ENCODE measurements at places on chromosomes 2 and 18.

GRCh38 chr2:96144481-96145035 is 682 bp downstream of the DUSP2 start:
- peak; percentile 47 for DNase-seq

DNA sequence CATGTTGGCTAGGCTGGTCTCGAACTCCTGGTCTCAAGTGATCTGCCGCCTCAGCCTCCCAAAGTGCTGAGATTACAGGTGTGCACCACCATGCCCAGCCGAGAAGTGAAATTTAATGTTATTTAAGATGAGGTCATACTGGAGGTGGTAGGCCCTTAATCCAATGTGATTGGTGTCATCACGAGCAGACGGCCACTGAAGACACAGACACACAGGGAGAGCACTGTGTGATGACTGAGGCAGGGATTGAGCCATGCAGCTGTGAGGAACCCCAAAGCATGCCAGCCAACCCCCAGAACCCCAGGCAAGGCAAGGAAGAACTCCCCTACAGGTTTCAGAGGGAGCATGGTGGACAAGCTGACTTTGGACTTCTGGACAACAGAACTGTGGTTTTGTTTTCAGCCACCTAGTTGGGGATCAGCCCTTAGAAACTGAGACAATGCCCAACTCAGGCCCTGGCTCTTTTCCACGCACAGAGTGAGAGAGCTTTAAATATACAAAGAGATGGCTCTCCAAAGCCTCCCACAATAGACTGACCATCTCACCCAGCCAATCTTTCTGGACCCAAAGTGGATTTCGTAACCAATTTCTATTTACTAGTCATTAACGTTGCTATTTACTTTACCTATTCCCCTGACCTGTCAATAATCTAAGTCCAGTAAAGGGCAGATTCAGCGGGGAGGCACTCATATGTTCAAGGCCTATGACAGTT is 34.2 kb downstream of the TBC1D8 start:
- DNase-seq, result no peak

- DNase-seq, result no peak
These were observed 11.7 kb downstream of the LIMS2 start for GRCh38 chr2:127663566-127664064.

GRCh38 chr2:60453301-60453700 is 100.2 kb downstream of the BCL11A start:
- DNase-seq, result no peak

GRCh38 chr18:24060644-24061043 is 46.1 kb downstream of the TTC39C start:
- no peak for DNase-seq

DNA sequence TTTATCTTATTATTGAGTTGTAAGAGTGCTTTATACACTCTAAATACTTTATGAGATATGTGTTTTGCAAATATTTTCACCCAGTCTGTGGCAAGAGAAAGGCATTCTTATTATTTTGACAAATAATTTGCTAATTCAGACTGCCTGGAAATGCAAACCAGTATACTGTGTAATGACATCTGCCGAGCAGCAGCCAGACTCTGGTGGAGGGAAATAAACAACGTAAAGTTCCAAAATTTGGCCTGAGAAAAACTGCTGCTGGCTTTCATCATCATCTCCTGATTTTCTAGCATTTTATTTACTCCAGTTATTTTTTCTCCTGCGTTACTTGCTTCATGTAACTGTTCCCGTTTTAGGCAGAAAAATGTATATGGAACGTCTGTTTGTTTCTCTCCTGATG is 161.6 kb downstream of the RNF152 start:
- no peak for DNase-seq

DNA sequence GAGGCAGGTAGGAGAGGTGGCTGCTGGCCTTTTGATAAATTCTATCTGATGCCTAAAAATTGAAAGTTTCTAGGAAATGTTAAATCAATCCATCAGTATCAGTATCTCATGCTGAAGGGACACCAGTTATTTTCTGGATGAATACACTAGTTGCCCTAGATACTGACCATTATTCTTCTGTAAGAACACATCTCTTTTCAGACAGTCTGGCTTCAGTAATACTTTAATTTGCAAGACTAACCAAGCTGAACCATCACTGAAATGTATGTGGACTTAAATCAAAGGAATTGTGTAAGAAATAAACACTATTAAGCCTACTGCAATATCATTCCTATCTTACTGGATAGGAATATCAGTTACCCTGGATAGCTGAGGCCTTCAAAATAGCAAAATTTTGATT is 1546.3 kb downstream of the LRP1B start:
- no peak for DNase-seq

GRCh38 chr18:33717339-33717738 is 139.3 kb downstream of the ASXL3 start:
- no peak for DNase-seq

DNA sequence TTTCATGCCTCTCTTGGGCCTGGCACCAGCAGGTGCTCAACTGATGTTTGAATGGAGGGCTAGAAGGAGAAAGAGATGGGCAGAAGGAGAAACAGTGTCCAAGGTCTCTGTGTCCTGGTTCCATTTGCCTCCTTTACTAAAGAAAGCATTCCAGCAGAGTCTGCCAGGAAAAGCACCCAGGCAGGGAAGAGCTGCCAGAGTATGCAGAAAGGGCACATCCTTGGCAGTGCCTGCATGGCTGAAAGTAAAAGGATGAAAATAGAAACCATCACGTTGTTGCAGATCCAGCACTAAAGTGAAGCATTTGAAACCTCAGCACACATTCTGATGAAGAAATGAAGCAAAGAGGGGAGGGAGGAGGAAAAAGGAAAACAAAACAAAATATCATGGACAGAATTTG is 142.2 kb downstream of the ESCO1 start:
- no peak for DNase-seq

GRCh38 chr18:10894501-10894900 is 254.9 kb downstream of the PIEZO2 start:
- no peak for DNase-seq

DNA sequence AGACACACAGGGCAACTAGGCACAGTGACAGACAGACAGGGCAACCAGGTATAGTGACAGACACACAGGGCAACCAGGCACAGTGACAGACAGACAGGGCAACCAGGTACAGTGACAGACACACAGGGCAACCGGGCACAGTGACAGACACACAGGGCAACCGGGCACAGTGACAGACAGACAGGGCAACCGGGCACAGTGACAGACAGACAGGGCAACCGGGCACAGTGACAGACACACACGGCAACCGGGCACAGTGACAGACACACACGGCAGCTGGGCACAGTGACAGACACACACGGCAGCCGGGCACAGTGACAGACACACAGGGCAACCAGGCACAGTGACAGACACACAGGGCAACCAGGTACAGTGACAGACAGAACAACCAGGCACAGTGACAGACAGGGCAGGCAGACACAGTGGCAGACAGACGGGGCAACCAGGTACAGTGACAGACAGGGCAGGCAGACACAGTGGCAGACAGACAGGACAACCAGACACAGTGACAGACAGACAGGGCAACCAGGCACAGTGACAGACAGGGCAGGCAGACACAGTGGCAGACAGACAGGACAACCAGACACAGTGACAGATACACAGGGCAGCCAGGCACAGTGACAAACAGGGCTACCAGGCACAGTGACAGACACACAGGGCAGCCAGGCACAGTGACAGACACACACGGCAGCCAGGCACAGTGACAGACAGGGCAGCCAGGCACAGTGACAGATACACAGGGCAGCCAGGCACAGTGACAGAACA is 64.7 kb upstream of the RAB6C start:
- DNase-seq, result no peak

DNA sequence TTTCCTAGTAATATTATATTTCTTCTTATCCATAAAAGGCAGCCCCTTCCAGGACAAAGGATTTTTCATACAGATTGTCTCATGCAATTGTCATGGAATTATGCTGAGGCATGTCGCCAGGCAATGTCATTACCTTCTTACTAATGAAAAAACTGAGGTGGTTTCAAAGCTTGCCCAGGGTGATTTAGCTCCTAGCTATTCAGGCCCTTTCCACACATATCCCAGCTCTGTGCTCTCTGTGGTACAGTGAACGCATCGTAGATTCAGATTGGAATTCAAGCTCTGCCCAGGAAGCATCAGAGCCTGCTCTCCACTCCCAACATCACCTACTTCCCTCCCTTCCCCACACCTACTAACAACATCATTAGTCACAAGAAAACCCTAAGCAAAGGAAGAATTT is 60.1 kb downstream of the ATP8B1 start:
- DNase-seq, result no peak

- no peak for DNase-seq
These were observed 970.4 kb downstream of the EPHA4 start for GRCh38 chr2:220601674-220602073.

- no peak for DNase-seq
These were observed 5.2 kb downstream of the TMEM163 start for GRCh38 chr2:134713606-134714005.

GRCh38 chr18:79819968-79820351 is 22.2 kb downstream of the KCNG2 start:
- DNase-seq, result peak; percentile 16

DNA sequence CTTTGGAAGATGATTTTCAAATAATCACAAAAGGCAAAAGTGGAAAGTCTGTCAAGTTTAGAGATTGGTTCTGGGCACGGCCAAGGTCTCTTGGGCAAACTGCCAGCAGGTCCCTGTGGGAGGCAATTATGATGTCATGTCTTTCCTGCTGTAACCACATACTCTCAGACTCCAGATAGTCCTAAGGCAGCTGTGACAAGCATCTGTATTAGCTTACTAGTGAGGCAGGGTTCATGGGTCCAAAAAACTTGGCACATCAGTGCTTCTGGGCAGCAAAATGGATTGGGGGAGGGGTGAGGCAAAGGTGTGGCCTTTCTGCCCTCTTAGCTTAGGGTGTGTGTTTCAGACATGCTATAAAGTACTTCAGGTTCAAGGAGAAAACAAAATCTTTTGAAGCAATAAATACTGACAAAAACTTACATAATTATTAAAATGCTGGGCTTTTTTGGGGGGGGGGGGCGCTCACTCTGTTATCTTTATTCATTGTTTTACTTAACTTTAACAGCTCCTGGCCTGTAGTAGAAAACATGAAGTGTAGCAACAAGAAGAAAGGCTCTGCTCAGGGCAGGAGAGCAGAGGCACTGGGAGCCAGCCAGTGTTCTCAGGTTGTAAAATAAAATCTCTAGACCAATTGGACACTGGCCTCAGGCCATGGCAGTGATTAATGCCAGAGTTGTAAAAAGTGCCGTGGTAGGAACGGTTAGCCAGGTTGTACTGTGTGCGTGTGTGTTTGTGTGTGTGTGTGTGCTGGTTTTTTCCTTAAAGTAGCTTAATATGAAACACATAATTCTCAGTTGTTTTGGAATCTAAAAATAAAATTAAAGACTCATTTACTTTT is 14.3 kb upstream of the TANC1 start:
- peak; percentile 18 for DNase-seq

DNA sequence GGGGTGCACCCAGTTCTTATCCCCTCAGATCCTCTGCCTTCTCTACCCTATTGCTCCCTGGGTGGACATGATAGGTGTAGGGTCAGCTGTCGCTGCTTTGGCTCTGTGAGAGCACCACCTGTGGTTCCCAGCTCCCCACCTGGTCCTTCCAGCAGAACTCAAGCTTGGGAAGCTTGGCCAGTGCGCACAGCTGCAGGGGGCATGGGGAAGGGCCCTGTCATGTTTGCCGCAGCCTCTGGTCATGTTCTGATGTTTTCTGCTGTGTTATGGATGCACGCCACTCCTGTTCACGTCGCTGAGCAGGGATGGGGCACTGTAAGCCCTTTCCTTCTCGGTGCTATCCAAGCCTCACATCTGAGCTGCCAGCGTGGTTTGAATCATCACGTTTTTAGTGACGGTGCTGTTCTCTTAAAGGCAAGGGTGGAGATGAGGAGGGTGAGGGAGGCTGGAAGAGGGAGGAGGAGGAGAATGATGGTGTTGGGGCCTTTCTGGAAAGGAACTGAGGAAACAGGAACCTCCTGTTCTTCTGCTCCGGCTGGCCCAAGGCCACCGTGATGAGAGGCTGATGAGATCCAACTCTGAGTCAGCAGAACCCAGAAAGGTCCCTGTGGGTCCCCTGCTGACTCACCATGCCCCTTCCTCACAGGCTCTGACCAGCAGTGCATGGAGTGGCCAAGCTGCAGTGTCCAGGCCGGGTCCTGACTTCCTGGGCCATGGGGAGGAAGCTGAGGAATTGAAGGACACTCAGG is 78.0 kb downstream of the LIPG start:
- no peak for DNase-seq

- DNase-seq, result no peak
These were observed 11.3 kb downstream of the PIGN start for GRCh38 chr18:62175521-62175920.

GRCh38 chr18:59617468-59617932 is 79.7 kb downstream of the CCBE1 start:
- no peak for DNase-seq

- no peak for DNase-seq
These were observed 254.0 kb downstream of the CYP26B1 start for GRCh38 chr2:71893646-71894045.

DNA sequence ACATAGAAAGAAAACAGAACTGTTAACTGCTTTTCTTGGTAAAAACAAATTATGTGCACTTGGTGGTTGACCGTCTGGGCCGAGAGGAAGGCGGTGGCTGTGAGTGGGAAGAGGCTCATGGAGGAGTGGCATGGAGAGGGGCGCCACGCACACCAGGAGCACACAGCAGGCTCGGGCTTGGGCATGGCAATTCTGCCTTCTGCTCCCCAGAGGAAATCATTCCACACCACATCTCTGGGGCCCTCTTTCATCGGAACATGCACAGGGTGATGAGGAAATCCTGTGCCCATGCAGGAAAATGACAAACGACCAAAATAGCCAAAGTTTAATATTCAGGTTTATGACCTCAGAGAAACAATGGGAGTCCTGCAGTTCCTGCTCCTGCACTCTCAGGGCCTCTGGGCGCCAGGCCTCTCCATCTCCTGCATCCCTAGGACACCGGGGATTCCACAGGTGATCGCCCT is 26.4 kb downstream of the WDFY1 start:
- no peak for DNase-seq

DNA sequence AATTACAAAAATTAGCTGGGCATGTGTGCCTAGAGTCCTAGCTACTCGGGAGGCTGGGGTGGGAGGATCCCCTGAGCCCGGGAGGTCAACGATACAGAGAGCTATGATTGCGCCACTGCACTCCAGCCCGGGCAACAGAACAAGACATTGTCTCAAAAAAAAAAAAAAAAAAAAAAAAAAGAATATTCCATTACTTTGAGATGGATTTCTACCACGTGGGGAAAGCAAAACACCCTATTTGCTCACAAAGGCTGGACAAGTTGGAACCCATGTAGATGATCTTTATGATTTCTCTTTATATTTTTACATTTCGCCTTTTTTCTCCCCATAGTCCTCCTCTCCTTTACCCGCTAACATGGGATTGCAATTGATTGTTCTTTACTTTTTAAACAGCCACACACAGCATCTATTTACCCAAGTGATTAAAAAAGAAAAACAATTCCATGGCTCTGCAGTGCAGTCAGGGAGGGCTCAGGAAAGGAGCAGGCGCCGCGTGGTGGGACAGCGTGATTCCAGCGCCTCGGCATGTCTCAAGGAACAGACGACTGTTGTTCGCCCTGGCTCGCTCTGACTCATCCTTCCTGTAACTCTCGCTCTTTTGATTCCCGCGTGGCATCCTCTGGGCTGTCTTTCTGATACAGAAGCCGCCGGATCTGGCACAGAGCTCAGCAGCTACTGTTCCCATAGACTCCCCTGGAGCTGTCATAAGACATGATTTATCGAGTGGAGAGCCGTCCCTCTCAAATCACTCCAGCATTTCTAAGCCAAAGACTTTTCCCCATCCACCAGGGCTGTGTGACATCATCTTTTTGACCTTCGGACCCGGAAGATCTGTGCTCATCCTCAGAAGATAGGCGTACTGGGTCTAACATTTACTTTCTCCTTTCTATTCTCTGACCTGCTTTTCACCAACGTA is 230.4 kb upstream of the AGAP1 start:
- no peak for DNase-seq

GRCh38 chr2:47741637-47742036 is 41.3 kb upstream of the MSH6 start:
- no peak for DNase-seq
